ENCODE measurements at places on chromosomes 16 and 17. TPM values are rescaled to one million over a fixed set of nuclear protein-coding genes. Genes with fewer than 3 reads are reported as not detected.

FOXN1 gene
- 0.17 TPM for polyA plus RNA-seq

DNA sequence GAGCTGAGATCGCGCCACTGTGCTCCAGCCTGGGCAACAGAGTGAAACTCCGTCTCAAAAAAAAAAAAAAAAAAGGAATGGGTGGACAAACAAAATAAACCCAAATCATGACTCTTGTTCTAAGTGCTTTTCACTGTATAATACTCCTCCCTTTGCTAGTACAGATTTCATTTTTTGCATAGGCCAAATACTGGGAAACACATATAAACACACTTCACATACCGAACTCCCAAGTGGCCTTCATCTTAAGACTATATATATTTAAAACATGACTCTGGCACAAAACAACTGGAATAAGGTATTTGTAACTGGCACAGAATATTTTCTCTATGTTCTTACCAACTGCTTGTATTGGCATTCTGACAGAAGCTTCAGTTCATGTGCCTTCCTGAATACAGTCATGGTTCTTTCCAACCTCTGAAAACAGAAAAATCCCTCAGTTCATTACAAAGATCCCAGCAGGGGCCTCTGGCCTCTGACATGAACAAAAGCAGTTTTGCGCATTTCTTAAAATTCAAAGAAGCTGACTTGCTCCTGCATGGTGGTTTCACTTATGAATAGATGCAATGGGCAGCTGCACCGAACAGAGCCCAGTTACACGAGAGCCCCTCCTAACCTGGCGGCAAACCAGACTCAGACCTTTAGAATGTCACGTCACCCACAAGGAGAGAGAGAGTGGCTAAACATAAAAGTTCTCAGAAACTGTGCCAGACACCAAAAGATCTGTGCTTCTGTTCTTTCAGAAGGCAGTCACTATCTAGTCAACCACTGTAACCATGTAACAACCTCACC is 19.1 kb upstream of the COPRS start:
- no peak for DNase-seq

GRCh38 chr16:67105881-67106280 is 3.9 kb upstream of the PHAF1 start:
- no peak for DNase-seq

- DNase-seq: no peak
These were observed 40.7 kb upstream of the SLC6A2 start for GRCh38 chr16:55615071-55615470.

DNA sequence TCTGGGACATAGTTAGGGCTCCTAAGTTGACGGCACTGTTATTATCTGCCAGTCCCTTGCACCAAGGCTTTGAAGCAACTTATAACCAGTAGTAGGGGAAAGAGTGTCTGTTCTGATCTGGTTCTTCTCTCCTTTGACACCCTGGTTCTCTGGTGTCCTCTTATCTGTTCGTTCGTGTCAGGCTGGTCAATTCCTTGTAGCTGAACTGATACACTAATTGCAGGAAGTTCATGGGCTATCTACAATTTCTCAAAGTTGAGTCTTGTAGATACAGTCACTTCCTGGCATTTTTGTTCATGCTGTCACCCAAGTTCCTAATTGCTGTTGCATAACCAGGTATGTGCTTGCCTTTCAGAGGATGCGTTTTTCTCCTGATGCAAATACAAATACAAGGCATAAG is 17.3 kb upstream of the MYO1D start:
- no peak for DNase-seq

CHAD gene
- 3.9 TPM for polyA plus RNA-seq

- no peak for DNase-seq
These were observed 54.0 kb upstream of the RBFOX1 start for GRCh38 chr16:7278636-7279035.

- DNase-seq: no peak
These were observed 87.7 kb downstream of the RTN4RL1 start for GRCh38 chr17:1937461-1937860.

DNA sequence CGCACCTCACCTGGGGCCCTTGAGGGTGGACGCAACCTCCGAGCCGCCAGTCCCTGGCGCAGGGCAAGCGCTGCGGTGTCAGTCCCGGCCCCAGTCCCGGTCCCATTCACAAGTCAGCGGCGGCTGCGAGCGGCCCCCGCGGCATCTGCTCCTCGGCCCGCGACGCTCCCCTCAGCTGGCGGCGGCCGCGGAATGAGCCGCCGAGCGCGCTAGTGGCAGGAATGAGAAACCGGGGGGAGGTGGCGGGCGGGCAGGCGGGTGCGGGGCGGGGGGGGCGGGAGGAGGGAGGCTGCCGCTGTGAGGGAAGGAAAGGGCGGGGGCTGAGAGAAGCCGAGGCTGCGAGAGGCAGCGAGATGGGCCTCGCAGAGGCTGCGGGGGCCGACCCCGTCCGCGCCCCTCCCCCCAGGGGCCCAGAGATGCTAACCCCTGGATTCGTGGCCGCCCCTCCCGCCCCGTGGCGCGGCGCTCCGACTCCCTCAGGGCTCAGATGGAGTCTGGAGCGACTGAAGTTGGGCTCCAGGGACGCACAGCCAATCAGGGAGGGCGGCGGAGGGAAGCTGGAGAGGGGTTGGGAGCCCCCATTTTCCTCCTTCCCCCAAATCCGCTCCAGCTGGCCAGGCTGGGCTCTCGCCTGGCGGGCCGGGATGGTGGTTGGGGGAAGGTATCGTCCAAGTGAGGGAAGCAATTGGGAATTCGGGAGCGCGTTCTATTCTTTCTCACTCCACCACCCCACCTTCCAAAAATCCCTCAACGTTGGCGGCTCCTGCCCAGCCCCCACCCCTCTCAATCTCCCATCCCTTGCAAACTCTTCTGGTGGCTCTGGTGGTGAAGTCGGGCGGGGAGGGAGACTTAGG is at the start of gene CDH11:
Gene CDH11 (minus strand): TSS at position 194 of the 854 bp plus-strand sequence. CDS start 117,194 bp downstream, outside the sequence.
- peak; percentile 90 for DNase-seq

NRN1L gene
- polyA plus RNA-seq: 2.6 TPM

RAC3 gene
- polyA plus RNA-seq: 18.1 TPM

DNA sequence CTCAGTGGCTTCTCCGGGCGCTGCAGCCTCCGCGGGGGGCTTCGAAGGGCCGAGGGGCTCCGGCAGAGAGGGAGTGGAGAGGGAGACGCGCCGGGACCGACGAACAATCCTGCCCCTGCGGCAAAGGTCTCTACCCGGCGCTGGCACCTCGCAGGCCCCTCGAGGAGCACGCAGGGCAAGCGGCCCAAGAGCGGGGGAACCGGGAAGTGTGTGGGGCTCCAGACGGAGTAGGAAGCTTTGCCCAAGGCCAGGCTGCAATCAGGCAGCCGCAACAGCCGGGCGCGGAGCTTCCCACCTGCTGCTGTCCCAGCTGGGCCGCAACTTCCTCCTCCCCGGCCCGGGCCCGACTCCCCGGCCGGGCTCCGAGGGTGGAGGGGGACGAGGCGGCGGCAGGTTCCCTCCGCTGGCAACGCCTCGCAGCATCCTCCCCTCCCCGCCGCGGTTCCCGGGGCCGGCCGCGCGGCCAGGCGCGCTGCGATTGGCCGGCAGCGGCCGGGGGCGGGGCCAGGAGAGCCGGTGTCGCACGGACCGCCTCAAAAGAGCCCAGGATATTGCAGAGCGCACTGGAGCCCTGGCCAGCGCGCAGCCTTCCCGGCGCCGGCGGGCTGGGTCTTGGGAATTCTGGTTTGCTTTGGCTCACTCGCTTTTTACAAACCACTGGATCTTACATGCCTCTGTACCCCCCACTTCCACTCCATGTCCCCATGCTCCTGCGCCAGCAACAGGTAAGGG is at the start of gene KCNJ2:
Gene KCNJ2 (plus strand): TSS at position 556 of the 732 bp plus-strand sequence. CDS start 5,508 bp downstream, outside the sequence.
- DNase-seq: peak; percentile 91

TLCD3B gene
- polyA plus RNA-seq: 0.28 TPM

DNA sequence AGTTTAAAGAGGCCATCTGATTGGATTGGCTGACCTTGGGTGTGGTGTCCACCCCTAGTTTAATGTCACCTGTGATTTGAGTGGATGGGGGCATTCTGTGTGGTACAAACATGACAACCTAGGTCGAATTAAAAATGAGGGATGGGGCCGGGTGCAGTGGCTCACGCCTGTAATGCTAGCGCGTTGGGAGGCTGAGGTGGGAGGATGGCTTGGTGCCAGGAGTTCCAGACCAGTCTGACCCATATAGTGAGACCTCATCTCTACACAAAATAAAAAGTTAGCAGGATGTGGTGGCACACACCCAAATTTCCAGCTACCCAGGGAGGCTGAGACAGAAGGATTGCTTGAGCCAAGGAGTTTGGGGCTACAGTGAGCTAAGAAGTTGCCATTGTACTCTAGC is 14.4 kb downstream of the CNTROB start:
- no peak for DNase-seq

DNA sequence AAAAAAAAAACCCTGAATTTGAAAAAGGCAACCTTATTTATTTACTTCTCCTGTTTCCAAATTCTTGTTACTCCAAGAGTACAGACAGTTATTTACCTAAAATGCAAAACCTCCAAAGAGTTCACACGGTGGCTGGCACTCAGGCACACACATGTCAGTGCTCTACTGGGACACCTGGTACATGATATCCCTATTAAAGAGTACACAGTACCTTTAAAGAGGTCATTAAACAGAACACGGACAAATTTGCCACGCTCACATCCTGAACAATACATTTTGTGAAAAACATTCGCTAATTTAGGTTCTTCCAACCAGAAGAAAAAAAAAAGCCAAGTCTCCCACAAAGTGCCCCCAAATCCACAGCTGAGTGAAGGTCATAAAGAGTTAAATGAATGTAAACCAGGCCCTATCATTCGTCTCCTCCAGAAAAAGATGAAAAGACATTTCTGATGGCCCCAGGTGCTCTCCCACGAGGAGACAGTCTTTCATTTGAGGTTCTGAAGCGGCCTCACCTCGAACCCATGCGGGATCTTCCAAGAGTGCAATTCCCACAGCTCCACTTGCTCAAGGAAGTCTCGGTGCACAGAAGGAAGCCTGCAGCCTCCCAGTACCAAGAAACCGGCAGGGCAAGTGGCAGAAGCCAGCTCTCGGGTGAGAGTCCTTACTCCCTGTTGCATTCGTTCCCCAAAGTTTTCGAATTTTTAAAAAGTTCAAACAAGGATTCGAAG is 993 bp downstream of the ERN1 start:
- DNase-seq: no peak

GRCh38 chr17:82151106-82151957 is 53.3 kb upstream of the FASN start:
- DNase-seq: no peak

Measured in left lung (tissue), 14 donors.